KBM-7 (cell line): ENCODE measurements at places on chromosomes 12 and 14.

GRCh38 chr12:6724409-6724797, 557 bp downstream of the COPS7A start:
- peak; percentile 54 for DNase-seq

- DNase-seq = no peak
Observed at GRCh38 chr12:1630827-1631591, 2.0 kb downstream of the WNT5B start.

DNA sequence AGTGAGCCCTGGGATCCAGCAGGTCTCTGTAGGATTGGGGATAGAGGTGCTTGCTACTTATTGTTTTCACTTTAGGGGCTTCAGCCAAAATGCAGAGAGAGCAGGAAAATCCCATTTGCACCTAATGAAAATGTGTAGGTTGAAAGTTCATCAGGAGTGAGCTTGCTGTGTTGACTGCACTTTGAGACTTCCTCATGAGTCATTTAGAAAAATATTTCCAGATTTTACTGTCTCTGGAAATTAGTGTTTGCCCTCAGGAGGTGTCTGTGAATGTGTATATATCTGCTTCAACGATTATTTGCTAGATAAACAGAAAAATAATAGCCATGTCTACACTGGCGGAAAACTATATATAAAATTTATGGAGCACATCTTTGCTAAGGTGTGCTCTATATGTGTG, 159.3 kb downstream of the CAND1 start:
- DNase-seq = no peak

DNA sequence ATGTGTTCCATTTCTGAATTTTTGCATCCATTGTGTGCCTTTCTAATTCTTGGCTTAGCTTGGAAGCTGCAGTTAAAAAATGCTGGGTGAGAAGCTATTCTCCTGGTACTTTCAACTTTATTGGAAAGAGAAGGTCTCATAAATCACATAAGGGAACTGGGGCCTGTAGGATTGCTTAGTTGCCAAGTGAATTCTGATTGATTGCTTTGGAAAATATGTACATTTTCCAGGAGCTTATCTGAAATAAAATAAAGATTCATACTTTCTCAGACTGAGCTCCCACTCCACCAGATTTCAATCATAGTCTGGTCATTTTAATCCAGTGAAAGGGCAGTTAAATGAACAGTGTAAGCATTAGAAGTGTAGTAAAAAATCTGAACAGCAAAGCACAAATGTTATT, 50.0 kb upstream of the PRICKLE1 start:
- no peak for DNase-seq

GRCh38 chr12:20097626-20098025, 270.7 kb upstream of the PDE3A start:
- DNase-seq = no peak

- DNase-seq = no peak
Observed at GRCh38 chr12:107500307-107500706, 185.3 kb upstream of the PWP1 start.

- DNase-seq = no peak
Observed at GRCh38 chr12:109482894-109483293, 5.5 kb downstream of the UBE3B start.

DNA sequence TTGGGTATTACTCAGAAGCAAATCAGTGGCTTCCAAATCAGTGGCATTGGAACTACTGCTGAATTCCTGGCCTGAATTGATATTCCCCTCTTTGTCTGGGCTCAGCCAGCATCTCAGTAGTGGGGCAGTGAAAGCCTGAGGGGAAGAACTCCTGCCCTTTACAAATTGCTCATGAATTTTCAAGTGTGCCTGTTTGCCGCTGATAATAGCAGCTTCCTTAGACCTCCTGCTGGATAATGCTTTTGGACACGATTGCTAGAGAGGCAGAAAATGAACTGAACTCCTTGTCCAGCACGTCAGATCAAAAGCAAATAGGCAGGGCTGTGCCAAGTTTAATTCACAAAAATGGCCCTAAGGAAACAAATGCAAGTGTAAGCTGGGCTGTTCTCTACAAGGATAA, 91.3 kb upstream of the GZMB start:
- DNase-seq = no peak

DNA sequence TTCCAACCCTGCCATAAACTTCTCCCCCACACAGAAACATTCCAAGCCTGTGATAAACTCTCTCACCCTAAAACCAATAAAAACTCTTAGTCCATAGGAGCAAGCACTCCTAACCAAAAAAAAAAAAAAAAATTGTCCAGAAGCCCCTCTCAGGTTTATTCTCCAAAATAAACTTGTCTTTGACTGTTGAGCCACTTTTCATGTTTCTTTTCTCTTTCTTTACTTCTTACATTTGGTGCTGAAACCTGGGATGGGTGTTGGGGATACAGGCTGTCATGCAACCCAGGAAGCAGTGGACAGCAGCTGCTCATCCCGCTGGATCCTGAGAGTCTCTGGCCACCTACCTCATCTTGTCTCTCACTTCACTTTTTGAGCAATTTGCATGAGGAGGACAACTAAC, 2.0 kb upstream of the ADAM20 start:
- no peak for DNase-seq

DNA sequence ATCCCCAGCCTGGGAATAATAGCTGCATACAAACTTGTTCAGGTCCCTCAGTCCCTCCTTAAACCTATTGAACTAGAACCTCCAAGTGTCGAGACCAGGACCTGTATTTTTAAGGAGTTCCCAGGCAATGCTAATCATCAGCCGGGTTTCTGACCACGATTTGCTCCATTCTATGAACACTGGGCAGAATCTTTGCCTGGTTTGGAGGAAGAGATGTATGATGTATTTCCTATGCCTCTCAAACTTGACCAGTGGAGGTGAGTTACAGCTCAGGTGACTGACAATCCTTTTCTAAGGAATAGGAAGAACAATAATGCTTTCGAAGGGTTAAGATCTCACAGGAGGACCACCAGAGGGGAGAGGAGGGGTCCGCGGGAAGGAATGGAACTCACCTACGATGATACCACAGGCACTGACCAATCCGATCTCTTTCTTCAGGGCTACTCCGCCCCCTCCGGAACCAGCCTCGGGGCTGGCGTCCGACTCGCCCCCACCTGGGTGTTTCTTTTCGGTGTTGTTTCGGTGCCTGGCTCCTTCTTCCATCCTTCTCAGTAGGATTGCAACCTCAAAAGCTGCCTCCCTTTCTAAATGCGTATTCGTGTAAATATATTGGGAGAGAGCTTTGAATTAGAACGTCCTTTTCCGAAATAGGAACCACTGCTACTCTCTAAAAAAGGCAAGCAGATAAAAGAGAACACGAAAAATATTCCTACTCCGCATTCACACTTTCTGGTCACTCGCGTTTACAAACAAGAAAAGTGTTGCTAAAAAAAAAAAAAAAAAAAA, 895 bp downstream of the SLC7A8 start:
- DNase-seq = no peak

DNA sequence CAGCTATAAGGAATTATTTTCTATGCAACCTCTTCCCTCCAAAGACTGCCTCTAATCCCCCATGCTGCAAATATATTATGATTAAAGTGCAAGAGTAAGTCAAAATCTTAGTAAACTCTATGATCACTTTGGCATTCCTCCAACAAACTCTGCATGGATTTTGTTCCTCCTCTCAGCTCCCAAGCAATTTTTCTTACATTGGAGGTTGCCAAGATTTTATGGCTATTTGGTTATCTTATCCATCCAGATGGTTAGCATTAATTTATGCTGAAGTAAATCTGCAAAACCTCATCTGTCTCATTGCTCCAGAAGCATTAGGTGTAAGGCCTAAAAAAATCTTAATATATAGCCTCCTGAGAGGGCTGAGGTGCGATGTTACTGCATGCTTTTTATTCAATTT, 228.1 kb downstream of the CHST11 start:
- DNase-seq = no peak

- DNase-seq = no peak
Observed at GRCh38 chr12:49872381-49872780, 29.5 kb upstream of the BCDIN3D start.

- DNase-seq = no peak
Observed at GRCh38 chr14:50964683-50965390, 20.6 kb upstream of the PYGL start.

GRCh38 chr14:100592461-100592891, 5.3 kb upstream of the BEGAIN start:
- DNase-seq = no peak

GRCh38 chr14:100128688-100129087, 30.8 kb downstream of the DEGS2 start:
- DNase-seq = no peak

DNA sequence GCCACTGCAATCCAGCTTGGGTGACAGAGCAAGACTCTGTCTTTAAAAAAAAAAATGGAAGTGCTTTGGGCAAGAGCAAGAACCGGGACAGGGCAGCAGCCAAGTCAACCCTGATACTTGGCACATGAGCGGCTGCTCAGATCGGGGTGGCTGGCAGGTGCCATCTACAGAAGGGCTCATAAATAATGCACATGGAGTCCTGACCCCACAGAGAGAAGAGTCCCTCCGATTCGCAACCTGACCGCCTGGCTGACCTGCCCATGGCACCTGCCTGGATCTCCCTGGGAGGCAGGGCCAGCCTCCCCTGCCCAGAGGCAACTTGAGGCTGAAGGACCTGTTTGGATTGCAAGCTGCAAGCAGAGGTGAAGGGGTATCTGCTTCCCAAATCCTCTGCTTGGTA, 9.6 kb upstream of the TMEM120B start:
- DNase-seq = no peak

DNA sequence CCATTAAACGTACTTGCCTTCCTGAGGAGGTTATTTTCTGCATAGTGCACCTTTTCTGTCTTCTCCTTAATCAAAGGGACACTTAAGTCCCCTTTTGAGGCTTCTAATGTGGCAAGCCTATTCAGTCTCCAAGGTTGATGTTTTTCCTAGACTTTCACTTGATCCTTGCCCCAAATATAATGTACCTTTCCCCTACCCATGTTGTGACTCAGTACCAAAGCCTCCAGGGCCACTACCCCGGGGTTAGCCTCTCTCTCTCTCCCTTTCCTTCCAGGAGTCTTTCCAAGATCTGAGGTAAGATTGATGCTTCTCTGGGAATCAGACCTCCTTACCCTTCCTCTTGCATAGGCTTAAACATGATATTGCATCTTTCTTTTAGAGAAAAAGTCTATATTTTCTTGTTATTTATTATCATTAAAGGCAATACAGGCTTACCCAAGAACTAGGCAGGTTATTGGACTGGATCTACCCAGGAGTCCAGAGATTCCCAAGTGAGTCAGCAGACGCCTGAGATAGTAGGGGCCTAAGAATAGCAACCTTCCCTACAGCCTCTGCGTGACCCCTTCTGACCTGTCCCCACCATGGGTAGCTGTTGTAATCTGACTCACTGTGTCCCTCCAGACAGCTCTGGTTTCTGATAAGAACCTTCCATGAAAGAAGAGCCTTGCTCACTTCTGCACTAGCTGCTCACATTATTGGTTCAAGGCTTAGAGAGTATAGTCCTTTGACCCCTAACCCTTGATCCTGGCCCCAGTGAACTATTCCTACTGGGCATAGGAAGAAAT, 172.9 kb downstream of the ZFP36L1 start:
- DNase-seq = no peak

DNA sequence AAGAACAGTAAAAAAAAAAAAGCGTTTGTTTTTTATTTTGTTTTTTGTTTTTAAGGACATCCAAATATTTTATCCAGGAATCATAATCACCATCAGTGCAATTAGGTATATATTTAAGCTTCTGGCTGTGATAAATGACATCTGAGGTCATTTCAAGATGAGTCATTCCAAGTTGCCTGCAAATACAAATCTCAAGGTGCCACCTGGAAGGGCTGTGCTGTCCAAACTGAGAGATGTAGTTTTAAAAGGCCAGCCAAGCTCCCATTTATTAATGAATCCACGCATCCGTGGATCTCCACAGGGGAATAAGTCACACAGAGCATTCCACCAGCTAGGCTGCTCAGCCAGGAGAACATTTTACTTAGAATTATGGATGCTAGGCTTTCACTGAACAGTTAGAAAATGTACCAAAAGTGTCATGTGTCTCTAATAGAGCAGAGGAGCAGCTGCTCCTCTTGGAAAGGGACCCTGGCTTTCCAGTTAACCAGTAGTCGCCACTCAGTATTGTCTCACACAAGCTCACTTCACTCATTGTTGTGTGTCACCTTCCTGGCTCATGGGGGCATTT, 1151.4 kb upstream of the TMEM132C start:
- no peak for DNase-seq

GRCh38 chr14:65357113-65357512, 55.4 kb upstream of the FUT8 start:
- no peak for DNase-seq

- no peak for DNase-seq
Observed at GRCh38 chr14:78075555-78076277, 94.5 kb upstream of the NRXN3 start.

DNA sequence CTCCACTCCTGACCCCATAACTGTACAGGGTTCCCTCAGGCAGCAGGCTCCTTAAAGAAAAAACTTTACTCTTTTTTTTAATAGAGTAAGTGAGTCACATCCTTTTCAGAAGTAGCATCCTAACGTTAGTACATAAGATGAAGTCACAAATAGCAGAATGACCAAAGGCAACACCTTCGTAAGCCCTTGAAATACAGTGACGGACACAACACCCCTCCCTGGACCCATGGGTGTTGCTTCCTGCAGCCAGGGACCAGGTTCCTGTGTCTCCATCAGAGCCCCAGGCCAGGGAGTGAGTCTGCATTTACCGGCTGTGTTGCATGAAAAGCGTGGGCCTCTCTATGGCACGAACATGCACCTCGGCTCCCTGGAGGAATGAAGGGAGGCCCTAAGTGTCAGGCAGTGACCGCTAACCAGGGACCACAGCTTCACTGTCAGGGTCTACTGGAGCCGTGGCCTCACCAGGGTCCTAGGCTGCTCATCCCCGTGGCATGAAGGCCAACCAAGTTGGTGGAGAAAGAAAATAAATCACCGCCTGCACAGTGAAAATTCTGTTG, 340.0 kb upstream of the SFSWAP start:
- no peak for DNase-seq

GRCh38 chr14:21093769-21094681, 4.4 kb downstream of the ZNF219 start:
- no peak for DNase-seq

DNA sequence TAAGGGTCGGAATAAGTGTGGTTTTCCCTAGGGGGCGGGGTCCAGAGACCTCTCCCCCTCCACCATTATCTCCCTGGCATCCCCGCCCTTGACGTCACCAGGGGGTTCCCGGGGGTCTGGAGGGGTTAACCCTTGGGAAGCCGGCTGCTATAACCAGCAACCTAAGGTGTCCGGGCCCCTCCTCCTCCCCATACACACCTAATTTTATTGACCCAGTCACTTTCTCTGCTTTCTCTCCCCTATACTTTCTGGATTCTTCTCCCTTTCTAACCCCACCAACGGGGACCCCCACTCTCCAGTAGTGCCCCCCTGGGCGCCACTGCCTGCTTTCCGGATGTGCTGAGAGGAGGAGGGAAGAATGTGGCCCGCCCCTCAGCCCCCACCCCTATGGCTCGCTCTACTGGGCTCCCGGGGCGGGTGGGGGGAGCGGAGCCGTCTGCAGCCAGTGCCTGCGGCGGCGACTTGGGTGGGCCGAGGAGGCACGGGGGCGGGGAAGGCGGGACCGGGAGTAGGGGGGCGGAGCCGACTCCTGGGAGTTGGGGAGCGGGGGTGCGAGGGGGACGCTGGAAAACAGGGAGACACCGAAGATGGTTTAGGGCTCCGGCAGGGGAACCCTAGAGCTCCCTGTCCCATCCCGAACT, 1.8 kb downstream of the GLI1 start:
- no peak for DNase-seq

GRCh38 chr14:64012720-64013119, 159.9 kb downstream of the SYNE2 start:
- DNase-seq = no peak

GRCh38 chr14:89990623-89991275, 35.0 kb downstream of the TDP1 start:
- DNase-seq = no peak

- DNase-seq = no peak
Observed at GRCh38 chr12:42802785-42803189, 213.2 kb upstream of the PRICKLE1 start.

- DNase-seq = no peak
Observed at GRCh38 chr12:71397433-71397954, 42.1 kb upstream of the LGR5 start.
